ENCODE measurements at places on chromosomes 2 and 18. TPM values are rescaled to one million over a fixed set of nuclear protein-coding genes. Genes with fewer than 3 reads are reported as not detected.

Gene STEAP3
- total RNA-seq: 11.1 TPM

Gene CIDEA
- total RNA-seq: not detected

Gene GREB1
- 2.4 TPM for total RNA-seq

Gene BIRC6
- total RNA-seq: 52.4 TPM

Gene IL18R1
- 35.5 TPM for total RNA-seq

Gene CD302
- total RNA-seq: 2.0 TPM

Gene POMC
- not detected for total RNA-seq

Gene ZNF142
- total RNA-seq: 15.7 TPM

Gene GPR45
- not detected for total RNA-seq

Gene TCF7L1
- total RNA-seq: not detected

Gene C2orf81
- 1.2 TPM for total RNA-seq

Gene CCDC148
- total RNA-seq: 0.32 TPM

- no peak for DNase-seq
These were observed 344.9 kb downstream of the DCDC2C start for GRCh38 chr2:4047961-4048891.

DNA sequence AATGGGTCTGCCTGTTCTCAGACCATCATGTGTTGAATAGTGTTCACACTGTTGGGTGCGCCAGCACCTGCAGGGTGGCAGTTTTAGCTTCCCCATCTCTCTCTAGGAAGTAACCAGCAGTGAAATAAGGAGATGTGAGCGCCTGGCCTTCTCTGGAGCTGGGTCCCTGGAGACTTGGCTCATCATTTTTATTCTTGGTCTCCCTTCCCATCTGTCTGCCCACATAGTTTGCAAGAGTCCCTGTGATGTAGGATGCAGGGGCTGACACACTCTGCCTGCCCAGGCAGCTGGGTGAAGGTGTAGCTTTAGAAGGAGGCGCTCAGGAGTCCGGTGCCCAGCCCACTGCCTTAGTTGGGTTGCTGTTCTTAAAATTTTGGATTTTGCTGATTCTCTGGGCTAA lies 172.2 kb downstream of the LDLRAD4 start:
- DNase-seq: no peak

- no peak for DNase-seq
These were observed 1.3 kb upstream of the NPPC start for GRCh38 chr2:231927566-231927890.

- no peak for DNase-seq
These were observed 57.4 kb upstream of the EPHA4 start for GRCh38 chr2:221629468-221629867.

DNA sequence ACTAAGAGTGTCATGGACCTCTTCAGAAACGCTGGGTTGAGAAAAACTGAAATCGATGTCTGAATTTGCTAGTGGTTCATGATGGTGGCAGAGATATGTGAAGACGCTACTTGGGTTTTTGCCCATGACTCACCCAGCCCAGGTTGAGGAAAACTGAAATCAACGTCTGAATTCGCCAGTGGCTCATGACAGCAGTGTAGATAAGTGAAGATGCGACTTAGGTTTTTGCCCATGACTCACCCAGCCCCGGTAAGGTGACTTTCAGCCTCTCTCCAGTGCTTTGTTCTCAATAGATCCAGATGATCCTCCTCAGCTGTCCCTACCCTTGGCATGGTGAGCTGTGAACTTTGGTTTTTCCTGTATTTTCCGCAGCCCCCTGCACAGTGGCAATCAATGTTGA lies 105.3 kb upstream of the SIX3 start:
- DNase-seq: no peak

DNA sequence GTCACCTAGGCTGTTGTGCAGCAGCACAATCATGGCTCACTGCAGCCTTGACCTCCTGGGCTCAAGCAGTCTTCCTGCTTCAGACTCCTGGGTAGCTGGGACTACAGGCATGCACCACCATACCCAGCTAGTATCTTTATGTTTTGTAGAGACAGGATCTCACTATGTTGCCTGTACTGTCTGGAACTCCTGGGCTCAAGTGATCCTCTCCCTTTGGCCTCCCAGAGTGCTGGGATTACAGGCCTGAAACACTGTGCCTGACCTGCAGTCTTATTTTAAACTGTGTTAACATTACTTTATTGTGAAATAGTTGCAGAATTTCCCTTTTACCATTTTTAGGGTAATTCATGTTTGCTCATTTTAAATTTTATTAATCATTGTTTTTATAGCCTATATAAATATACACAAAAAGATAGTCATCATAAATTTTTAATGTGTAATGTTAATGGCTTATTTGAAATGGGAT lies 24.6 kb downstream of the EML4 start:
- no peak for DNase-seq

GRCh38 chr2:186307871-186308270 lies 178.2 kb upstream of the ZC3H15 start:
- DNase-seq: no peak

- DNase-seq: no peak
These were observed 69.3 kb downstream of the TIMM21 start for GRCh38 chr18:74217476-74218143.

DNA sequence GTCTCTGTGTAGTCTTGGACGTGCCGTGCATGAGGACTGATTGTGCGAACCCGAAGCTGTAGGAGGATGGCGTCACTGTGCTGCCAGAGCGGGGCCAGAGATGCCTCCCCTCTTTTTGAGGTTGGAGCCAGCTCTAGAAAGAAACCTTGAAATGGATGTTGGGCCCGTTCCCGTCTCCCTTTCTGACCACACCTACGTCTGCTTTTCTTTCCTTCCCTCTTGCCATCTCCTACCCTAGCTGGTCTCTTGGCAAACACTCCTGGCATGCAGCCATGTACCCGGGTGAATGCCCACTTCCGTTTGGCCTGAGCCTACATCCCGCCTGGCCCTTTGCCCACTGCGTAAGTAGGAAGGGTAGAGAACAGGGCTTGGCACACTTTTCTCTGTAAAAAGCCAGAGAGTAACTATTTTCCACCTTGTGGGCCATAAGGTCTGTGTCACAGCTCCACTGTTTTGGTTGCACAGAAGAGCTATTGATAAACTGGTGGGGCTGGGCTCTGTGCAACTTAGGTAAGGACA lies 37.4 kb downstream of the SH3BP4 start:
- DNase-seq: no peak

GRCh38 chr18:44828080-44828479 lies 147.4 kb downstream of the SETBP1 start:
- DNase-seq: no peak

DNA sequence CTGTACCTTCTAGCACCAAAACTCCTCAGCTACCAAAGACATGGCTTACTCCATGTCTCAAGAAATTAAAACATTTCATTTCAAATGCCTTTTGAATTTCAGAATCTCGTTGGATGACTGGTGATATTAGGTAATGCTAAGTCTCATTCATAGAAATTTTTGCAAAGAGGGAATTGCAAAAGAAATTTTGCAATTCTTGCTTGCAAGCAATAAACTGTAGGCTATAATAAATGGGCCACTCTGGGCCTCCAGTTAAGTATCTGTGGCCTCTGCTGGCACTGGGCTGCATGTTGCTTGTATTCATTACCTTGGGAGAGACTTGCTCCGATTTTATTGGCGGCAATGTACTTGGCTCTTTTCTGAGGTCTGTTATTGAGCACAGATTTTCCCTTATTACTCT lies 2.8 kb upstream of the LCLAT1 start:
- no peak for DNase-seq

DNA sequence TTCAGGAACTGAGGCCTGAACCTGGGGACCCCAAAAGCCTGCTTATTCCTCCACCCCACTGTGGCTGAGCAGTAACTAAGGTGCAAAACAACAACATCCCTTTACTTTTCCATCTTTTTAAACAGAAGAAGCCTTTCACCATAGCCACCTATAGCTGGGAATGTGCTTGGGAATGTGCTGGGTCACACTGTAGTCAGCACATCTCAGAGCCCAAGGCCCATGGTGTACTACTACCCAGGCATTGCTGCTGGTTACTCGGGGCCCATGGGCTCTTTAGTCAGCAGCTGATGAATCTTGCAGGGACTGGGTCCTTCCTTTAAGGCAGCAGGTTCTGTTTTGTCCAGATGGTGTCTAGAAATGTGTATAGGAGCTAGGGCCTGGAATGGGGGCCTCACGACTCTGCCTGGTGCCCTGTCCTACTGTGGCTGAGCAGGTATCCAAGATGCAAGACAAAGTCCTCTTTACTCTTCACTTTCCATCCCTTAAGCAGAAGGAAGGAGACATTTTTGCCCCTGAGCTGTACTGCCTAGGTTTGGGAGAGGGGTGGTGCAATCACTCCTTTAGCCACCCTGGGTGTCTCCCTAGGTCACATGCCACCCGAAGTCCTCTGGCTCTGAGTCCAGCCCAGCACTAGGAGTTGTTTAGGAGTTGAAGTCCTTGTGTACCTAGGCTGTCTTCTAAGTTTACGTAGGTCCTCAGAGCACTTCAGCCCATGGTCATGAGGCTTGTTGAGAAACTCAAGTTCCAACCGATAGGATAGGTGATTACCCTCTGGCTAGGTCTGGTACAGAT lies 70.1 kb downstream of the OXER1 start:
- DNase-seq: no peak

GRCh38 chr2:74553892-74554819 lies at the start of the genes DOK1 and LOXL3:
Gene DOK1 (plus strand): TSS chr2:74554720. CDS start chr2:74554755, 35 bp downstream.
Gene LOXL3 (minus strand): TSS chr2:74553942. CDS start chr2:74552634, 1,308 bp downstream.
- DNase-seq: peak; percentile 70

DNA sequence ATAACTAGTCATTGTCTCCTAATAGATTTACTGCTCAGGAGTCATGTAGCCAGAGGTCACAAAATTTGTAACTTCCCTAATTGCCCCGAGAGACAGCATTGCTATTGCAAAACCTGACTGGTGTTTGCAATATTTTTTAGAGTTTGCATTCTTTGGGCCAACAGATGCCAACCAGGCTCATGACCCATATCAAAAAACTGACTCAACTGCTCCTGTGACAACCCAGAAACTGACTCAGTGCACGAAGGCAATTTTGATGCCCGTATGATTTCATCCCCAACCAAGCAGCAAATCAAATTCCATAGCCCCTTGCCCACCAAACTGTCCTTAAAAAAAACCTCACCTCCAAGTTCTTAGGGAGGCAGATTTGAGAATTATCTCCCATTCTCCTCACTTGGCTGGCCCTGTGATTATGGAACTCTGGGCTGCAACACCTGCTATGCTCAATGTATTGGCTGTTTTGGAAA lies 951.3 kb downstream of the TSN start:
- DNase-seq: no peak

- DNase-seq: no peak
These were observed 9.5 kb downstream of the CHPF start for GRCh38 chr2:219533930-219534661.

GRCh38 chr2:10941383-10941782 lies 29.6 kb downstream of the KCNF1 start:
- DNase-seq: no peak

GRCh38 chr2:220552790-220553535 lies 925.5 kb downstream of the SLC4A3 start:
- no peak for DNase-seq

- DNase-seq: no peak
These were observed 315.6 kb downstream of the INSIG2 start for GRCh38 chr2:118403658-118404451.

DNA sequence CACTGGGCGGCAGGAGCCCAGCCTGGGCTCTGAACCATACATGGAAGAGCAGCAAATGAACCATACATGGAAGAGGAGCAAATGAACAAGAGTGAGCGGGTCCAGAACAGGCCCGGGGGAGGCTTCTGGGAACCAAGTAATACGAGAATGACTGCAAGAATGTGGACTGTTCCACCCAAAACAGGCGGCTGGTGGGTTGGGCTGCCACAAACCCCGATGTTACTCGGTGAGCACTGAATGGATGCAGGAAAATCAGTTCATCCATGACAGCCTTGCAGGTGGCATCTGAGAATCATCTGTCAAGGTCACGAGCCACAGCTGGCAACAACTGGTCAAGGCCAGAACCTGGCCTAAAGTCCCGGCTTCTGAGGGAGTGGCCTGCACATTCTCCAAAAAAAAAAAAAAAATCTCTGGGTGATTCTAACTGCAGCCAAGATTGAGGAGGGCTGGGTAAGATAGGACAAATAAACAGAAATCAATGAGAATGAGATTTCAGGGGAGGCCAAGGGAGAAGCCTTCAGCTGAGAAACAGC lies 106.1 kb downstream of the ZNF516 start:
- DNase-seq: no peak

- DNase-seq: no peak
These were observed 208.2 kb downstream of the SH3RF3 start for GRCh38 chr2:109337221-109337620.
